Keratinocyte (primary cell): ENCODE measurements at places on chromosomes 5 and 9.

- no peak for DNase-seq
Measured at GRCh38 chr5:57402348-57402747, 80.3 kb downstream of the ACTBL2 start.

DNA sequence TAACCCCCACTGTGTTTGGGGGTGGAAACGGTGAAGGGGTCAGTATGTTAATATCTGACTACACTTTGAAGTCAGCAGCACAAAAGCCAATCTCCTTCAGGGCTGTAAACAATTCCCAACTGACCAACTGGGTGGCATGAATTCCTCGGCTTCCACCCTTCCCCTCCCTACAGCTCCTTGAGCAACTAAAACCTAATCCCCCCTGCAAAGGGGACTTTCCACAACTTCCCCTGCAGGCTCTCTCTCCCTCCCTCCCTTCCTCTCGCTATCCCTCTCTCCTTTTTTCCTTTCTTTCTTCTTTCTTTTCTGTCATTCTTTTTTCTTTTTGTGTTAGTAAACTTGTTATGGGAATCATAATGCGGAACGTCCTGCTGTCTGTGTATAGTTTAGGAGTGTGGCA lies 65.1 kb upstream of the PTCH1 start:
- no peak for DNase-seq

DNA sequence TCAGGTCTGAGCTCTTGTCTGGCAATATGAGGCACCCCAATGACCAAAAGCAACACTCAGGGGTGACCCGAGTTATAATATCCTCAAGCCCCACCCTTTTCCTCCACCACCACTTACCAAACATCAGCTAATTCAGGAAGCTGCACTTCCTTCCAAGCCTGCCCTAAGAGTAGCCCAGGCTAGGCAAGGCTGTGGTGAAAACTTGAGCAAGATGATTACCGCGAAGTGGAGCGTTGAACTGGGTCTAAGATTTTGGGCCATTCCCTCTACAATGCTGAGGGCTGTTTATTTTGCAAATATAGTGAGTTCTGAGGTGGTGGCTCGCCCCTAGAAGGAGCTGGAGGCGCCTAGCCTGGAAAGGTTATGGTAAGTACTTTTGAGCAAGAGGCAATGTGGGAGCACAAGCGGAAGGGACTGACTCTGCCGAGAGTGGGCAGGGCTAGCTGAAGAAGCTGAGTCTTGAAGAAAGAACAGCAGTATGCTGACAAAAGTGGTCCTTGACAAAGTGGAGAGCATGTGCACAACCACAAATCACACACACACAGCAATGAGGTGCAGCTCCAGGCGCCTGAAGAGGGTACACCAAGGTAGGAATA lies at the start of gene HK3:
HK3 (minus strand) TSS at position 51 of the 596 bp plus-strand sequence. CDS start 3,187 bp downstream, outside the sequence.
- DNase-seq, result no peak

DNA sequence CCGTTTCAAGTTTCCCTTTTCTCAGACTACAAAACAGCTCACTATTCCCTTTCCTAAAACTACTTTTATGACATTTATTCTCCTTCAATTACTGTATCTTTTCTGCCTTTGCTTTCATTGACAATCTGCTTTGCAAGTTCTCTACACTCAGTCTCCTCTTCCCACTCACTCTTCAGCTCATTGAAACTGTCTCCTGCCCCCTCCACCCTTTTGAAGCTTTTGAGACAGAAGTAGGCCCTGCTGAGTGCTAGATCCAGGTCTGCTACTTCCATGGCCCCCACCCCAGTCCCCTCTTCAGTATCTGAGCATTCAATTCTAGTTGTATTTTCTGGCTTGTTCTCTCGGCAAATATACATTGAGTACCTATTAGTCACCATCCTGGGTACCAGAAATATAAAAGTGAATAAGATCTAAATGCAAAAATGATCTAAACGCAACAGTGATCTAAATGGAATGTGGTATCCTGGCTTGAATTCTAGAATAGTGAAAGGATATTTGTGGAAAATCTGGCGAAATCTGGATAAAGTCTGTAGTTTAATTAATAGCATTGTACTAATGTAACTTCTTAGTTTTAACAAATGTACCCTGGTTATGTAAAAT lies 58.4 kb downstream of the OR2K2 start:
- no peak for DNase-seq

DNA sequence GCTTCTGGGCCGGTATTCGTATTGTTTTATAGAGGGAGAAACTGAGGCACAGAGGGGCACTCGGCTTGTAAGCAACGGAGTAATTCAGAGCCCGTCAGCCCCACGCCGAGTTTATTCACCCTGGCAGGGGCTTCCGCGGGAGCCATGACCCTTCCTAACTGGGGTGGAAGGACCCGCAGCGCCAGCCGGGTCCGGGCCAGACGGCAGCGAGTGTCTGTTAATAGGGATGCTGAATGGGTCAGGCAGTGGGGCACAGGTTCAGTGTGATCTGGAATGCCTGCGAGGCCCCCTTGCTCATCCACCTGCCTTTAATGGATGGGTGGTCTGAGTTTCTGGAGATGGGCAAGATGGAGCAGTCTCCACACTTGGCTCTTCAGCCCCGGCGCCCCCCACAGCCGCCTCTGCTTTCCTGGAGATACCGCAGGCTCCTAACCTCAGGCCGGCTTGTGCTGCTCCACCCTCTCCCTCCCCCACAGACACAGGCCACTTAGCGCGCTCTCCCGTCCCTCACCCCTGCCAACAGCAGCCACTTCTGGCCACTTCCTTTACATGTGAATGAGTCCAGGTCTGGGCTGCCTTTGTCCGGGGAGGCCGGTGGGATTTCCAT lies 147.1 kb downstream of the ERCC6L2 start:
- DNase-seq, result no peak

GRCh38 chr5:96090215-96090614 lies 128.6 kb upstream of the ELL2 start:
- DNase-seq, result no peak

DNA sequence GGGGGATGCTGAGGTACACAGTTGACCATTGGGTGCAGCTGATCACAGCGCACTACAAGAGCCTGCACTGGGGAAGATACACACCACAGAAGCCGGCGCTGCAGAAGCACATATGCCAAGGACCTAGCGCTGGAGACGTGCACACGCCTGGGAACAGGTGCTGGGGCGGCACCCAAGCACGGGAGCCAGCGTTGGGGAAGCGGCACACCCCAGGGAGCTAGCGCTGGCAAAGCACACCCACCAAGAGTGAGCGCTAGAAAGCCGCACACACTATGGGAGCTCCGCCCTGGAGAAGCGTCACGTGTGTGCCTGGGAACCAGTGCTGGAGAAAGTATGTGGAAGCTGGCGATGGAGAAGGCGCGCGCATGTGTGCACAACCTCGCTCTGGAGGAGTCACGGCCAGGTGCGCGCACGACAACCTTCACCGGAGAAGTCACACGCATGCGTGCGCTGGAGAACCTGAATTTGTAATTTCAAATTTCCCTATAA lies 4.5 kb downstream of the FANCC start:
- DNase-seq, result peak; percentile 41

DNA sequence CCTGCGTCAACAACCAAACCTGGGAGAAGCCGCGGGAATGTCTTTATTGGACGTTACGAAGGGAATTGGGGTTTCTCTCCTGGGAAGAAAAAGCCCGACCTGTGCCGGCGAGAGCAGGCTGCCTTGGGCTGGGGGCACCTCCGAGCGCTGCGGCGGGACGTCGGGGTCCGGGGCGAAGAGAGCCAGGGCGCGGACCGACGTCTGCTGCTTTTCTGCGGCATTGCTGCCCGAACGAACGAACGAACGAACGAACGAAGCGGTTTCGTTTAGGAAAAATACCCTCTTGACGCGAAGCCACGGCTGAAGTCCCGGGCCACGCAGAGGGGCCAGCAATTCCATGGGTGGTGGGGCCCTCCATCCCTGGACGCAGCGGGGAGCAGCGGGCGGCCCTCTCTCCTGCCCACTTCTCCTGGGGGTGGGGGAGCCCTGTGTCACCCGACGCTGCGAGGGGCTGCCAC lies 4.8 kb upstream of the PITX1 start:
- no peak for DNase-seq

GRCh38 chr9:13606586-13606985 lies 327.1 kb upstream of the MPDZ start:
- no peak for DNase-seq

GRCh38 chr5:92514896-92515295 lies 1066.1 kb downstream of the NR2F1-AS1 start:
- no peak for DNase-seq

DNA sequence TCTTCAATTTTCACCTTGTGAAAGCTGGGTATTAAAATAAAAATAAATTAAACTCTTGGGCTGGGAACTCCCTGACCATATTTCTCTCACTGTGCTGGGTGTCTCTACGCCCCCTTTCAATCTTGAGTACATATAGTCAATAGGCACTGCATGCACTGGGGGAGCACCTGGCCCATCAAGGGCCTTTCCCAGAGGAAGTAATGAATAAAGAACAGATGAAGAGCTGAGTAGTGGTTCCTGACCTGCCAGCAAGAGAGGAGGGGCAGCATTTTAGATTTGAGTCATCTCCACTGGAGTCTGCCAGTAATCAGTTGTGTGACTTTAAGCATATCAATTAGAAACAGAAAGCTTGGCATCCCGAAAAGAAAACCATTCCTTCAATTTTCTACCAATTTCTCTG lies 6.2 kb downstream of the MAPKAP1 start:
- DNase-seq, result no peak

DNA sequence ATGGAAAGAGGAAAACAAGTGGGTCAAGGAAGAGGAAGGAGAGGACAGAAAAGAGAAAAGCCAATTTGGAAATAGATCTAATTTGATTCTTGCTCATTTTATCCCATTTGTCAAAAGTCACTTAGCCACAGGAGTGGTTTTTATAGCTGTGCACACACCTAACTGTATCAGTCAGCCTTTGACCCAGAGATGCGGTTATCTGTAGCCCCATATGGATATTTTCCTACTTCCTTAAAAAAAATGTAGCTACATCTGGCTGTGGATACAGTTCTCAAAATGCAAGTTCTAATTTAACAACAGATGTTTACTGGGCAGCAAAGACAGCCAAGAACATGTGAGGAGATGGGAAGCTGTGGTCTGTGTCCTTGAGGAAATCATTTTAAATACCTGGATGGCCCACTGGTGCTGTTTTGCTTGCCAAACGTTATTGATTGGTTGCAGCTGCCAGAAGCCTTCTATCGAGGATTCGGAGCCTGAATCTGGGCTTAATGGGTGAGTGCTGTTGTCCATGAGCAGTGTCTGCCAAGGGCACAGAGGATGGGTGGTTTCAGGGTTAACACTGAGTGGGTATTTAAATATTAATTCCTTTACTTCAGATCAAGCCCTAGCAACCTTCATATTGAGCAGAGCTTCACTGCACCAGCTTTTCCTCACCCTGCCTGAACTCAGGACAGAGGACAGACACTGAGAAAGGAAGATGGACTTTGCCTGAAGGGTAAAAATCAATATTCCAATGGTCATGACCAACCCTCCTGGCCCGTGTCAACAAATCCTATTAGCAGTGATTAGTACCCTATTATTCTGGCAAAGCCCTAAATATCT lies 92.2 kb downstream of the APBA1 start:
- DNase-seq, result no peak

- peak; percentile 86 for DNase-seq
Measured at GRCh38 chr9:80699511-80699998, 989.8 kb downstream of the TLE1 start.

- no peak for DNase-seq
Measured at GRCh38 chr5:94575196-94575595, 43.2 kb downstream of the KIAA0825 start.

GRCh38 chr5:108141676-108142075 lies 240.2 kb downstream of the FBXL17 start:
- no peak for DNase-seq

DNA sequence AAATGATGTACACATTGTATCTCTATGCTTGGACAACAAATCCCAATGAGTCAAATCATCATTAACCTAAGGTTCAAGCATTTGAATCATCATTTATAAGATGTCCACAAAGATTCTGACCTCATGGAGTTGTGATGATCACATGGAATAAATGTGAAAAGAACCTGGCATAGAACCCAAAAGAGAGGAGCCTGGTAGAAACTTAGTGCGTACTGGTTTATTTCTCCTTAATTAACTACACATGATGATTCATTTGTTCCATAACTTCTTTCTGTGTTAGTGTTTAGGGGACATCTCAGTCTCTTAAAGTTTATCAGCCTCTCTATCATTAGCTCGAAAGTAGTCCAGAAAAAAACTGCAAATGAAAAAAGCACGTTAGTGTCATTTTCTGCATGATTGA lies 411.6 kb downstream of the BRINP1 start:
- no peak for DNase-seq

DNA sequence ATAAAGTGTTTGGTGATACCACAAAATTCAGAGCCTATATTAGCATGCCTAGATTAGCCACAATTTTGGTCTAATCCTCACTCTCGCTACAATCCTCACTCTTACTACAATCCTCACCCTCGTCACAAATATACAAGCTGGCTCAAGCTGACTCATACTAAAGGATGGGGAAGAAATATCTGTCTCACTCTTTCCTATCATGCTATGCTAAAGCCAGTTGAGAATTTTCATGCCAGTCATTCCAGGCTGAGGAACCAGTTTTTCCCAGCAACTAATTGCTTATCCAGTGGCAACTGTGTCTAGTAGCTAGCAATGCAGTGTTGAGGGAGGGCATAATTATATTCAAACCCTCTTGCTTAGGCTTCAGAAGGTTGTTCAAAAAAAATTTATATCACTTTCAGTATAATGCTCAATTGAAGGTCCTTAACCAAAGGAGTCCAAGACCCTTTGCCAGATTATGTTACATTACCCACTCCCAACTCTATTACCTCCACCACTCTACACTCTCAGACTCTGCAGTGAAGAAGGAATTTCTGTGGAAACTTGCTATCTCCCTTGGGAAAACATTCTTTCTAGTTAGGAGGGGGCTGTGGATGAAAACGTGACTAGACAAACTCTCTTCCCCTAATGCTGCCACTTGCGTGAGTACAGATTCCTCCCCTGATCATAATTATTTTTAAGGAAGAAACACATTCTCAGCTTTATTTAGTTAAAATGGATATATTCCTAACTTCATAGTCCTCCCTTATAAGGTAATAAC lies 810.3 kb upstream of the ACO1 start:
- no peak for DNase-seq

DNA sequence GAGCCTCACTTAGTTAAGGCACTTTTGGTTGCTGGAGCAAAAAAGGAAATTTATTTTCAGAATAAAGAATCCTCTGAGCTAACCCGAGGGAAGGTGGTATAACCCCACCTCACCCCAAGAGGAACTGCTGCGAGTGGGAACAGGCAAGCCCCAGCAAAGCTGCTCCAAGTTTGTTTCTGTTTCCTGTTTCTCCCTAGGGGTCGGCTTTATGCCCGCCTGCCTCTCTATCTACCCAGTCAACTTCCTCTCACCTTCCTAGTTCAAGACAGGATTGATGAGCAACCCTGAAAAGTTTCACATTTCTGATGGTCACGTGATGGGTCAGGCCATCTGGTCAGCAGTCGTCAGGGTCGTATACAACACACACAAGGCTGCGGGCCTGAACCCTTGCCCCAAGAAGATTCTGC lies 31.1 kb downstream of the TRIO start:
- no peak for DNase-seq

DNA sequence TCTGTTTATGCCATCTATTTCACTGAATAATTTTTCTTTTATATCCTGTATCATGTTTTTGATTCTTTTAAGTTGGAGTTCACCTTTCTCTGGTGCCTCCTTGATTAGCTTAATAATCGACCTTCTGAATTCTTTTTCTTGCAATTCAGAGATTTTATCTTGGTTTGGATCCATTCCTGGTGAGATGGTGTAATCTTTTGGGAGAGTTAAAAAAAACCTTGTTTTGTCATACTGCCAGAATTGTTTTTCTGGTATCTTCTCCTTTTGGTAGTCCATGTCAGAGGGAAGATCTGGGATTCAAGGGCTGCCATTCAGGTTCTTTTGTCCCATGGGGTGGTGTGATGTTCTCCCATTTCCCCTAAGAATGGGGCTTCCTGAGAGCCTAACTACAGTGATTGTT lies 800.8 kb upstream of the TYRP1 start:
- no peak for DNase-seq
